ENCODE measurements at places on chromosomes 13 and 19. TPM values are rescaled to one million over a fixed set of nuclear protein-coding genes. Genes with fewer than 3 reads are reported as not detected.

DNA sequence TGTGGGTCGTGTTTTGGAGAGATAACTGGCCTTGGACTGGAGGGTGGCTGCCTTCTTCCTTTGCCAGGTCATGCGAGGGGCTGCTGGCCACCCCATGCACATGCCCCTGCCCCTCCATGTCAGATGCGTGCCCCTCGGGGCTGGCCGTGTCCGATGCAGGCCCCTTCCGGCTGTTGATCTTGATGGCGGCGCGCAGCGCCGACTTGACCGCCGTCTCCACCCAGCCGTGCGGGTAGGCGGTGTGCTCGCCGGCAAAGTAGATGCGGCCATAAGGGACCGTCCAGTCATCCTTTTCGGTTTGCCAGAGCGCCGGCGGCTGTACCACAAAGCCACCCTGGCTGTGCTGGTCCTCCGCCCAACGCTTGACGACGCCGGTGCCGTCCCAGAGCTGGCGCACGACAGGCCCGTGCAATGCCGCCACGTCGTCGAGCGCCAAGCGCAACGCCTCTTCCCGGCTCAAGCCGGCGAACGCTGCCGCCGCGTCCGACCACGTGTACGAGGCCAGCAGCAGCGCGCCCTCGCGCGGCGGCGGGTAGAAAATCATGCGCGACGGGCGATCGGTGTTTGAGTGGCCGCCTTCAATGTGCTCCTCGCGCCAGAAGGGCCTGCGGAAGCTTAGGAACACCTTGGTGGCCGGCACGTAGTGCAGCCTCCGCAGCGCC lies 6.9 kb downstream of the IL4I1 start:
- DNase-seq: peak; percentile 71

GRCh38 chr13:100124265-100124664 lies 35.4 kb downstream of the PCCA start:
- DNase-seq: peak; percentile 51

DNA sequence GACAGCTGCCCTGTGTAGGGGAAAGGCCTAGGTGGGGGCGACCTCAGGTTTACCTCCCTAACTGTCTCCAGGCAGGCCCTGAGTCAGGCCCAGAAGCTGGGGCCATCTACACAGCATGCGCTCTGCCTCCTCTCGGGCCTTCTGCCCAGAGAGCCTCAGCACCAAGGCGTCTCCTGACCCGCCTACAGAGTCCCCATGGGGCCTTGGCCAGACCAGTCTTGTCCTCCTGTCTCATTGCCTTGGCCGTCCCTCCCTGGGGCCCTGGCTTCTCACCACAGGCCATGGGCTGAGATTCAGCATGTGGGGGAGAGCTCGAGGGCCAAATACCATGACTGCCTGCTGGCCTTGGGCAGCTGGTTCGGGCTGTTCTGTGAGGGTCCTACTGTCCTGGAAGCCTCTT lies 59.0 kb downstream of the SMARCA4 start:
- DNase-seq: peak; percentile 8

DNA sequence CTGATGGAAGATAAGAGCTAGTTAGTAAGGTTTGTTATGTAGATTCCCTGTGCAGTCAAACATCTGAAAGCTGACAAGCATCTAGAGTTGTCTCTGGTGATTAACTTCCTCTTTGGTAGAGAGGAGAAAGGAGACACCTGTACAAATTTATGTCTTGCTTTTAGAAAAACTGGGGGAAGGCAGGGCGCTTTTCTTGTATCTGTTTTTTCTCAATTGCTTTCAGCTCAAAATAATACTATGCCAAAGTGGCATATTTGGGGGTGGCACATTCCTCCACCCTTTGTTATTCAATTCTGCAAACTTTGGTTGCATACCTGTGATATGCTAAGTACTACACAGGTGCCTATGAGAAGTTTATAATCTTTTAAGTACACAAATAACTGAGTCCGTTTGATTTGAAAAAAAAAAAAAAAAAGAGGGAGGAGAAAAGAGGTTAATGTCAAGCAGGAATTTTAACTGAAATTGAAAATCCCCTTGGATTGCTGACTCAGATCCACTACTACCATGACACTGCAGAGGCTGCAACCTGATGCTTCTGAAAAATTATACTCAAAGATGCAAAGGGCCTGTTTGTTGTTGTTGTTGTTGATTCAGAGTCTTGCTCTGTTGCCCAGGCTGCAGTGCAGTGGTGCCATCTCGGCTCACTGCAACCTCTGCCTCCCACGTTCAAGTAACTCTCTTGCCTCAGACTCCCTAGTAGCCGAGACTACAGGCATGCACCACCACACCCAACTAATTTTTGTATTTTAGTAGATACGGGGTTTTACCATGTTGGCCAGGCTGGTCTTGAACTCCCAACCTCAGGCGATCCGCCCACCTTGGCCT lies 164.8 kb upstream of the NBEA start:
- DNase-seq: no peak

- no peak for DNase-seq
These were observed 2.2 kb downstream of the PDE4C start for GRCh38 chr19:18223860-18224524.

GRCh38 chr19:50329146-50329925 lies at the start of gene KCNC3:
Gene KCNC3 (minus strand): TSS chr19:50329377. CDS start chr19:50329082, 295 bp downstream.
- DNase-seq: peak; percentile 86

- no peak for DNase-seq
These were observed 13.5 kb downstream of the TFDP1 start for GRCh38 chr13:113598081-113598410.

- no peak for DNase-seq
These were observed 146.4 kb upstream of the VSTM2B start for GRCh38 chr19:29379257-29380021.

DNA sequence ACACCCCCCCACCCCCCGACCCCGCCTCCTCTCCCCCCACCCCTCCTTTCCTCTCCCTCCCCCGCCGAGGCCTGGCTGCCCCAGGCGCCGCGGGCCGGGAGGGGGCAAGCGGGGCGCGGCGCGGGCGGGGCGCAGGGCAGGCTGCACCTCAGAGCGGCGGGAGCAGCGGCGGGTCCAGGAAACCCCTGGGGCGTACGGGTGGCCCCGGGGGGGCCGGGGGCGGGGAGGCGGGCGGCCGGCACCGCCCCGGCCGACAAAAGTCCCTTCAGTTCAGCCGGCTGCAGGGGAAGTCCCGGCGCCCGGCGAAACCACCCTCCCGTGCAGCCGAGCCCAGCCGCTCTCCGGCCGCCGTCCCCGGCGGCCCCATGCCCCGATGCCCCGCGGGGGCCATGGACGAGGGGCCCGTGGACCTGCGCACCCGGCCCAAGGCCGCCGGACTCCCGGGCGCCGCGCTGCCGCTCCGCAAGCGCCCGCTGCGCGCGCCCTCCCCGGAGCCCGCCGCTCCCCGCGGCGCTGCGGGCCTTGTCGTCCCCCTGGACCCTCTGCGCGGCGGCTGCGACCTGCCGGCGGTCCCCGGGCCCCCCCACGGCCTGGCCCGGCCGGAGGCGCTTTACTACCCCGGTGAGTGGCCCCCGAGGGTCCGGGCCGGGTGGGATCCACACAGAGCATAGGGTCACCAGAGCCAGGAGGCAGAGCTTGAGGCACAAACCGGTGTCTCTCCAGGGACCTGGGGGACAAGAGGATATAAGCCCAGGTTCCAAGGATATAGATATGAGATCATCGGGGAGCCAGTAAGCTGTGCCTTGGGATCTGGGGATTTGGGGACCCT lies at the start of gene BCL3:
BCL3 (plus strand) TSS at position 283 of the 829 bp plus-strand sequence; CDS start at position 366, 83 bp downstream.
- DNase-seq: no peak

GRCh38 chr13:46173656-46174055 lies 8.3 kb downstream of the LCP1 start:
- no peak for DNase-seq

- no peak for DNase-seq
These were observed 7.8 kb upstream of the VSTM2B start for GRCh38 chr19:29517946-29518345.

Gene SYNGR4
- total RNA-seq: not detected

DNA sequence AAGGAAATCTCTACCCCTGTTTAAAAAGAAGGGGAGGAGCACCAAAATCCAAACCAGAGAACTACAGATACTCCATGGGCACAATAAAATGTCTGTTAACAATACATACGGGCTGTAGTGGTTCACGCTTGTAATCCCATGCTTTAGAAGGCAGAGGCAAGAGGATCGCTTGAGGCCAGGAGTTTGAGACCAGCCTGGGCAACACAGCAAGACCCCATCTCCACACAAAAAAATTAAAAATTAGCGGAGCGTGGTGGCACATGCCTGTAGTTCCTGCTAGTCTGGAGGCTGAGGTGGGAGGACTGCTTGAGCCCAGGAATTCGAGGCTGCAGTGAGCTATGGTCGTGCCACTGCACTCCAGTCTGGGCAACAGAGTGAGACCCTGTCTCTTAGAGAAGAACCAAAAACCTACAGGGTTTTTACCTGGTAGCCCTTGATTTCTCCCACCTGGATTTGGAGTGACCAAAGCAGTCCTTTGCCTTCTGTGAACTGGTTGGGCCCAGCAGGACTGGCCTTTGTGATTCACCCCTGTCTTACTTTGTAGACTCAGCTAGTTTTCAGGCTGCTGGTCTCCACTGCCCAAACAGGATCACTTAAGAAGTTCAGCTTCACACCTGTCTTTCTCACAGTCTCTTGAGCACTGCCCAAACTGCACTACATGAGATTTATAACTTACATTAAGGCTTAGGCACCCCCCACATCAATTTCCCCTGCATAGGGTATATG lies 38.7 kb upstream of the FLT1 start:
- no peak for DNase-seq

GRCh38 chr19:17243830-17244617 lies 1.7 kb downstream of the NR2F6 start:
- DNase-seq: no peak

Gene ZSCAN22
- total RNA-seq: 2.3 TPM

- peak; percentile 64 for DNase-seq
These were observed 22.2 kb downstream of the SIGLEC5 start for GRCh38 chr19:51607920-51608562.

DNA sequence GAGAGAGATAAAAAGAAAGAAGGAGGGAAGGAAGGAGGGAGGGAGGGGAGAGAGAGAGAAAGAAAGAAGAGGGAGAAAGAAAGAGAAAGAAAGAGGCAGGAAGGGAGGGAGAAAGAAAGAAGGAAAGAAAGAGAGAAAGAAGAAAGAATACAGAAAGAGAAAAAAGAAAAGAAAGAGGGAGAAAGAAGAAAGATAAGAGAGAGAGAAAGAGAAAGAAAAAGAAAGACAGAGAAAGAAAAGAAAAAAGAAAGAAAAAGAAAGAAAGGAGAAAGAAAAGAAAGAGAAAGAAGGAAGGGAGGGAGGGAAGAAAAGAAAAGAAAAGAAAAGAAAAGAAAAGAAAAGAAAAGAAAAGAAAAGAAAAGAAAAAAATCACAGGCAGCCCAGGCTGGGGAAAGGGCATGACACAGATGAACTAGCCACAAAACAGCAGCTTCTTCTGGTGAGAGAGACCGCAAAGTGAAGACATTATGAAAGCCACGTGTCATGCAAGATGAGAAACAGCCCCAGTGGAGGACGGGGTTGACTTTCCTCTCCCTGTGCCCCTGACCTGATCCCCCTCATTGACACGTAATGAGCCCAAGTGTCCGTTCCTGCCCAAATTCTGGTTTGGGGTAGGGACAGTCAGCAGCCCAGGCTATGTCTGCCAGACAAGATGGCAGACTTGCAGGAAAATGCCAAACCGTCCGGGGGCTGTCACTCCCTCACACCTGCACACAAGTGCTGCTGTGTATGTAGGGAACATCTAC lies 102.1 kb downstream of the INSR start:
- no peak for DNase-seq

Gene MYO1F
- 0.17 TPM for total RNA-seq

DNA sequence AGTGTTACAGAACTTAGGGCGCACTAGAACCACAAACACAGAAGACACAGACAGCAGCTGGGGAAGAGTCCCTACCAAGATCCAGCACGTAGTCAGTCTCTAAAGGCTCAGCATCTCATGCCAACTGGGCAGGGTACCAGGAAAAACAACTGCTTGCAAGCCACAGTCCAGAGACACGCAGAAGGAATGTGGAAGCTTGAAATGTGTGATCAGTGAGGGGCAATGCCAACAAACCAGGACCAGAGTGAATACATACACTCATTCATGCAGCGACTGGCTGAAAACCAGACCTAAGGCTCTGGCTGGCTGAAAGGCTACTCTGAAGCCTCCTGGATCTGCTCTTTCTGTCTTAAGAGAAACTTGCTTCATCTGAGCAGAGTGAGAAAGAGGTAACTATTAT lies 1484.8 kb downstream of the EFNB2 start:
- DNase-seq: no peak

DNA sequence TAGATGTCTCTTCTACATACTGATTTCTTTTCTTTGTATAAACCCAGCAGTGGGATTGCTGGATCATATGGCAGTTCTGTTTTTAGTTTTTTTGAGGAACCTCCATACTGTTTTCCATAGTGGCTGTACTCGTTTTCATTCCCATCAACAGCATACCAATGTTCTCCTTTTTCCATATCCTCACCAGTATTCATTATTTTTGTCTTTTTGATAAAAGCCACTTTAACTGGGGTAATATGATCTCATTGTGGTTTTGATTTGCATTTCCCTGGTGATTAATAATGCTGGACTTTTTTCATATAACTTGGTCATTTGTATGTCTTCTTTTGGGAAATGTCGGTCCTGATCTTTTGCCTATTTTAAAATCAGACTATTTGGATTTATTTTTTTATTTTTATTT lies 108.5 kb downstream of the PAN3 start:
- DNase-seq: peak; percentile 61

DNA sequence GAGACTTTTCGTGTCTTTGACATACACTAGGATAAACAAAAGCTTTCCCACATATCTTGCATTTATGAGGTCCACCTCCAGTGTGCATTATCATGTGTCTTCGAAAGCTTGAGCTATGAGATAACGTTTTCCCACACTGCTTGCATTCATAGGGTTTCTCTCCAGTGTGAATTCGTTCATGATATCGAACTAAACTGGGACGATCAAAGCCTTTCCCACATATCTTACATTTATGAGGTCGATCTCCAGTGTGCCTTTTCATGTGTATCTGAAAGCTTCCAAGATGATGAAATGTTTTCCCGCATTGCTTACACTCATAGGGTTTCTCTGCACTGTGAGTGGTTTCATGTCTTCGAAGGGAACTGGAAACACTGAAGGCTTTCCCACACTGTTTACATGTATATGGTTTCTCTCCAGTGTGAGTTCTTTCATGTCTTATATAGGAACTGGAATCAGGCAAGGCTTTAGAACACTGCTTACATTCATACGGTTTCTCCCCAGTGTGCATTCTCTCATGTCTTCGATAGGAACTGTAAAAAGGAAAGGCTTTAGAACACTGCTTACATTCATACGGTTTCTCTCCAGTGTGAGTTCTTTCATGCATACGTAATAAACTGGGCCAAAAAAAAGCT lies 14.5 kb downstream of the ZNF563 start:
- DNase-seq: no peak
